Peyer's patch (tissue), 4 donors: ENCODE measurements at places on chromosomes 2 and 18.

DNA sequence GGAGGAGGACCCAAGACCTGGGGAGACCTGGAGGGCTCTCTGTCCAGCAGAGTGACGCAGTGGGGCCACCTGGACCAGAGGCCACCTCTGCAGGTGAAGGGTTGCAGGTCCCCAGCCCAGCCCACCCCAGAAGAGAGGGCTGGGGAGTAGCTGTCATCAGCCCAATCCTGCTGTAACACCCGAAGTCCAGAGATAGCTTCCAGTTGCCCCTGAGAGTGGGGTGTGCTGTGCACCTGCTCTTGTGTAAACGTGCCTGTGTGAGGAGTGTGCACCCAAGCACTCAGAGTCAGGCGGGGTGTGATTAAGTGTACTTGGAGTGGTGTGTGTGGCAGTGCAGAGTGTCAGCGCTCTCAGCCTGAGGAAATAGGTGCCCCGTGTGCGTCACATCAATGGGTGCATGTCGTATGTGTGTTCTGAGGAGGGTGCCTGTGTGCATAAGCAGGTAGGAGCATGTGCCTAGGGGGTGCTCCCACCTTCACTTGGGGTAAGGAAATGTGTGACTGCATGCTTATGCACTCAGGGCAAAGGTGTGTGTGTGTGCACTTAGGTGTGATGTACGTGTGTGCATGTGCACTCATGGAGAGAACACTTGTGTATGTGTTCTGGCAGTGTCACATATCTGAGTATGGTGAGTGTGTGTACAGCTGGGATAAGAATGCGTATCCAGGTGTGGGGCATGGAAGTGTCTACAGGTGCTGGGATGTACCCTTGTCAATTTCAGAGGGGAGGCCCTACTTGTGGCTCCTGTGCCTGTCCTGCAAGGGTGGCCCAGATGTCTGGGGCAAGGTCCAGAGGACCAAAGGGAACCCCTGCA lies 672 bp downstream of the ATP6V1B1 start:
- H3K36me3 ChIP-seq = no peaks in the 10 kb centered on the region
- no peaks in the 10 kb centered on the region for H3K4me1 ChIP-seq
- no peak overlapping the region for H3K27ac ChIP-seq
- DNase-seq = peak; percentile 11
- H3K27me3 ChIP-seq = no peaks in the 10 kb centered on the region

DNA sequence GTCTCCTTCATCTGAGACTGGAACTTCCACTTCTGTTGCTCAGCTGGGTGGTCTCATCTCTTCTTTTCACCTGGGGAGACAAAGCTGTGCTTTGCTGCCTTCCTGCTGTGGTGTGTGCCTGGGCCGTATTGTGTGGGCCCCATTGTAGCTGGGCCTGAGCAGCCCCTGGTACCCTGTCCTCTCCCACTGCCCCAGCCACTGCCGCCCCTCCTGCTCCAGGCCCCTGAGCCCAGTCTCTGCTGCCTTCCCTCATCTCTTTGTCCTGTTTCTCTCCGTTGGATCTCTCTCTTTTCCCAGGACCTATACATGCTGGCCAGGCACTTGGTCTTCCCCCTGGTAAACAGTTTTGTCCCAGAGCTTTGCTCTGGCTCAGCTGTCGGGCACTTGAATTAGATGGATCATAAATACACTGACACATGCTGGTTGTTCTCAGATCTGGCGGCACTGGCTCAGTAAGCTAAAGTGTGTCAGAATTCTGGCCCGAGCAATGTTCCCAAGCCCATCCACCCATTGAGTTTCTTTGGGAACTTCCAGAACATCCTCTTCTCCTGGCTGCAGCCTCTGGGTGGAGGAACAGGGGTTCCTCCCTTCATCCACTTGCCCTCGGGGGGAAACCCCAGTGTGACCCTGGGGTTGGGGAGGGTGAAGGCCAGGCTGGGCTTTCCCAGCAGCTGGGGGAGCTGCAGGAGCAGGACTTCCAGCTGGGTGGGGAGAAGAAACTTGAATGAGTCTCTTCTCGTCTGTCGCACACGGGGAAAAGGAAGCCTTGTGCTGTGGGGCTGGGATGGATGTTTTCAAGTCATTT lies 99.0 kb downstream of the DGKD start:
- H3K4me3 ChIP-seq = no peak overlapping the region
- no peak for DNase-seq
- no peak overlapping the region for H3K27ac ChIP-seq
- H3K36me3 ChIP-seq = no peaks in the 10 kb centered on the region
- H3K27me3 ChIP-seq = no peaks in the 10 kb centered on the region

DNA sequence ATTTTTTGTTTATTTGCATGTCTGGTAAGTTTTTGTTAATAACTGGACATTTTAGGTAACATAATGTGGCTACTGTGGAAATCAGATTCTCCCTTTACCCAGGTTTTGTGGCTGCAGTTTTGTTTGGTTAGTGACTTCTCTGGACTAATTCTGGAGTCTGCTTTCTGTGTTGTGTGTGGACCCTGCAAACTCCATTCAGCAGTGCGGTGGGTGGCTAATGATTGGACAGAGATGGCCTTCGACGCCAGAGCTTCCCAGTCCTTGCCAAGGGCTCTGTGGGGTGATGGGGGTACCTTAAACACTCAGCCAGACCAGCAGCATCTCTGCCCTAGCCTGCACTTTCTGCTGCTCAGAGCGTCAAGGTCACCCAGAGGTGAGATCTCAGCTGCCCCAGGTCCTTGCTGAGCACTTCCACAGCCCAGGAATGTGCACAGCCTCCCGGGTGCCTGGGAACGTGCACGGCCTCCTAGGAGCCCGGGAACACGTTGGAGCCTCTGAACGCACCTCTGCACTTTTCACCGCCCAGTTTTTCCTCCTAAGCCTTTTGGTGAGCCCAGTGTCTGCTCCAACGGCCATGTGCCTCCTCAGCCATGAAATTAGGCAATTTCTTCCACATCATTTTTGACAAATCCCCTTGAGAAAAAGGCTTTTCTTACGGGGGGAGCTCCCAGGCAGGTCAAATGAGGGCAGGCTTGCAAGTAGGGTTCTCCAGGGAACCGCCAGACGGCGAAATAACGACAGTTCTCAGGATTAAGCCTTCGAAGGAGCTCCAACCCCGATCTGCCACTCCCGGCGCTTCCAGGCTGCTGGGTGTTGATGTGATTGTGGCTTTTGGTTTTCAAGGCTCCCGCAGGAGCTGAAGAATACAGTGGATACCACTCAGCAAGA lies 35.2 kb upstream of the KLF11 start:
- no peaks in the 10 kb centered on the region for H3K4me1 ChIP-seq
- no peak overlapping the region for H3K4me3 ChIP-seq
- no peaks in the 10 kb centered on the region for H3K27me3 ChIP-seq
- DNase-seq = peak; percentile 47

- no peak overlapping the region for H3K27ac ChIP-seq
- DNase-seq = no peak
- no peak overlapping the region for H3K4me3 ChIP-seq
- no peaks in the 10 kb centered on the region for H3K27me3 ChIP-seq
- no peaks in the 10 kb centered on the region for H3K4me1 ChIP-seq
Measured at GRCh38 chr2:98269274-98269673, 77.0 kb upstream of the CNGA3 start.

DNA sequence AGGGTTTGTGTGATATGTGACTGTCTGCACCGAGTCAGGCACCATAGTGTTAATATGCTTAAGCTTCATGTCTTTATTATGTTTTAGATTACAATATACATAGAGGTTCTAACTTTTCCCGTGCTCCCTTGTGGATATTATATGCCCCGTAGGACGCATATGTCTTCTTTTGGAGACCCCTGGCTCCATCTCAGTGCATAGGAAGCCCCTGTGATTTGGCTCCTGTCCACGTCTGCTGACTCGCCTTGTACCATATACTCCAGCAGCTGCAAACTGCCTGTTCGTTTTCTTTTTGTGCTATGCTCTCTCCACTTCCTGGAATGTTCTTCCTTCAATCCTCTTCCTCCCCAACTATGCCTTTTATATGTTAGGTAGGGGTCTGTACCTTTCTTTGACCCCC lies 110.9 kb downstream of the PTRHD1 start:
- peaks cover 15% of the 10 kb centered on the region for H3K36me3 ChIP-seq
- H3K27ac ChIP-seq = no peak overlapping the region
- DNase-seq = no peak
- no peaks in the 10 kb centered on the region for H3K27me3 ChIP-seq
- no peak overlapping the region for H3K4me3 ChIP-seq
